ENCODE measurements at places on chromosomes 3 and 15.

- no peak for DNase-seq
Measured at GRCh38 chr15:38695249-38696108, 130.9 kb upstream of the RASGRP1 start.

DNA sequence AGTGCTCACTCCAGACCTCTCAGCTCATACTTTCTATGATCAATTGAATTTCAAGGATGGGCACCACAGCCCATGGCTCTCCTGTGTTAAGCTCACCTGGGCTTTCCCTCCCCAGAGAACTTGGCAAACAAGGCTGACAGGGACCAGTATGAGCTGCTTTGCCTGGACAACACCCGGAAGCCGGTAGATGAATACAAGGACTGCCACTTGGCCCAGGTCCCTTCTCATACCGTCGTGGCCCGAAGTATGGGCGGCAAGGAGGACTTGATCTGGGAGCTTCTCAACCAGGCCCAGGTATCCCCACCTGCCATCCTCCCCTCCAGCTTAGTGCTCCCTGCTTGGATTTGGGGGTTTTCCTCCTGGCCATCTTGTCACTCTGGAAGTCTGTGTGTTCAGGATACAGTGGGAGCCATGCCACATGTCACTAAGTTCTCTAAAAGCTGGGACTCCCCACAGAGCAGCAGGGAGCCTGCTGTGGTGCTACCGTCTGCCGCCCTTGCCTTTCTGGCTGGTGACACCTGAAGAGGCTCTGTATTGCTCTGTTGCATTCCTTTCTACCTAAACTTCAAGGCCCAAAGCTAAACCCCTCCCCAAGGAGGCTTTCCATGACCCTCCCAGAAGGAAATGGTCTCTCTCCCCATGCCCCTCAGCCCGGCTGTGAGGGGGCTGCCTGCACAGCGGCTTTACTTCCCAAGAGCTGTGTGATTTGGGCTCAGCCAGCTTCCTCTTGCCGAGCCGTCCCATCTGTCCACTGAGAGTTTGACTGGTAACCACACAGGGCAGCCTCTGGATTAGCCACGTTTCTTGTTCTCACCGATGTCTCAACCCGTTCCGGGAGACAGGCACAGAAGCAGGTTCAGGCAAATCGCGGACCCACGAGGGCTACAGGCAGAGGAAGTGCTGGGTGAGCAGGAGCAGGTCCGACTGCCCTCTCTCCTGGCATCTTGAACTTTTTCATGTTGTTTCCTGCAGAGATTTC lies 10.8 kb downstream of the TF start:
- no peak for DNase-seq

- no peak for DNase-seq
Measured at GRCh38 chr3:22907796-22908195, 295.3 kb upstream of the UBE2E2 start.

- DNase-seq: no peak
Measured at GRCh38 chr3:65871305-65872141, 167.2 kb downstream of the MAGI1 start.

DNA sequence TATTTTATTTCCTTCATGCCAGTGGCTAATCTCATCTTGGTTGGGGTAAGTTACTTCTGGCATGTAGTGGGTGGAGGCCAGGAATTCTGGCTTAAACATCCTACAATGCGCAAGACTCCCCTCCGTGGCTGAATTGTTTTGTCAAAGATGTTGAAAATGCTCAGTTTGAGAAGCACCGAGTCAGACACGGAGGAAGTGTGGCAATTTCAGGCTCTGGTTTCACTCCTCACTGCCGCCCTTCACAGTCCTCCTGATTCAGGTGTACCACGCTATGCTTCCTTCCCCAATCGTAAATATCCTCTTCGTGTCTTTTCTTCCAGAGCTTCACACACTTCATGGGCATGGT lies 150.7 kb downstream of the OPA1 start:
- DNase-seq: peak; percentile 61

DNA sequence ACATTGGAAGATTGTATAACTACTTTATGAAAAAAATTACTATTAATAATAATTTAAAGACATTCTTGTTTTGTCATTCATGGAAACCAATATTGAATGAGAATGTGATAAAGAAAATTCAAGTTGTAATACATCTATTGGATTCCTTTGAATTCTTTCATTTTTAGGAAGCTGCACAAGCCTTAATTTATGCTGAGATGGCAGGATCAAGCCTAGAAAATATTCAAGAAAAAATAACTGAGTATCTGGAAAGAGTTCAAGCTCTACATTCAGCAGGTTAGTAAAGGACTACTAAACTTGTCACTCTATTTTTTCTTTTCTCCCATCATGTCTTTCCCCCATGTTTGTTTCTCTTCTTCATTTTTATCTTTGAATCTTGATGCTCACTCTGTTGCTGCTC lies 5.9 kb downstream of the CAPN7 start:
- no peak for DNase-seq

- no peak for DNase-seq
Measured at GRCh38 chr3:88282528-88283241, 132.9 kb downstream of the C3orf38 start.

DNA sequence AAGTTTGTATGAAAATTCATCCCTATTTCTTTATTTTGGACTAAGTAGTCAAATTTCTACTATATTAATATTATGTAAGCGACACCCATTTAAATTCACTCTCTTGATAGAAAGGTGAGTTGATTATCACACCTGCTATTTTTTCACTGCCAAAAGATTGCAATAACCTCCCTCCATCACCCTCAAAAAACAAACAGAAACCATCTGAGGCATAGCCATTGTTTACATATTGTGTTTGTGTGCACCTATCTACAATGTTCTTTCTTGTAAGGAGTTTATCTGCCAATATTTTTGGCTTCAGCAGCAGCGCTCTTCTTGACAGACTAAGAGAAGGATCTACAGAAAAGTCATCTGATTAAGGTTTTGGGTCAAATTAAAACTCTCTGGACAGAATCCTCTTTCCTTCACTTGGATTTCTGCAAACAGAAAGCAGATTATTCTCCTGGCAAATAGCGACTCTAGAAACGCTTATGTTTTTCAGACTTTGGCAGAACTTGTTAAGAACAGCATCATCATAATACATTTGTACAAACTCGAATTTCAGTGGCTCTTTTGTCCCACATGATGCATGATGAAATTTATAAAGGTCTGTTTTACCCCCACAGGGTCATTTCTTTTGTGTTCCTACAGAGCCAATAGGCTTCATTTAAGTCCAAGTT lies 48.6 kb downstream of the KCNMB2 start:
- no peak for DNase-seq

GRCh38 chr3:140358686-140359085 lies 319.2 kb upstream of the TRIM42 start:
- DNase-seq: no peak

Data from bronchial epithelial cell (primary cell).